Placental pericyte (primary cell): ENCODE measurements at places on chromosomes 4 and X. TPM values are rescaled to one million over a fixed set of nuclear protein-coding genes. Genes with fewer than 3 reads are reported as not detected.

FAM3A gene
- total RNA-seq, result 24.5 and 45.1 TPM in 2 replicates

CYBB gene
- under 0.01 and 0.14 TPM in 2 replicates for total RNA-seq

YTHDC1 gene
- 38.9 and 53.2 TPM in 2 replicates for total RNA-seq

ARMCX4 gene
- 2.2 and 3.3 TPM in 2 replicates for total RNA-seq

BRCC3 gene
- total RNA-seq, result 8.3 and 13.3 TPM in 2 replicates

OTUD5 gene
- total RNA-seq, result 34.6 and 58.4 TPM in 2 replicates

ANXA3 gene
- 33.1 and 111 TPM in 2 replicates for total RNA-seq

MGST2 gene
- 5.9 and 12.6 TPM in 2 replicates for total RNA-seq

FGFR3 gene
- 0.29 and 0.44 TPM in 2 replicates for total RNA-seq

TMEM144 gene
- 2.2 and 4.3 TPM in 2 replicates for total RNA-seq

AKAP14 gene
- total RNA-seq, result not detected in 2 replicates

PDZD4 gene
- total RNA-seq, result 0.14 TPM in 1 of 2 replicates, not detected in the other

RADX gene
- total RNA-seq, result 1.7 TPM in 1 of 2 replicates, not detected in the other

PCYT1B gene
- total RNA-seq, result under 0.01 and 0.14 TPM in 2 replicates

TRMT2B gene
- 9.4 and 24.3 TPM in 2 replicates for total RNA-seq

SULT1E1 gene
- total RNA-seq, result not detected in 2 replicates

NAP1L5 gene
- 3.3 and 5.2 TPM in 2 replicates for total RNA-seq

ARHGAP36 gene
- not detected in 2 replicates for total RNA-seq

MAGEA2B gene
- total RNA-seq, result not detected in 2 replicates

MCUB gene
- total RNA-seq, result 9.0 and 15.5 TPM in 2 replicates

SHOX gene
- not detected in 2 replicates for total RNA-seq

GYPE gene
- total RNA-seq, result under 0.01 and 0.43 TPM in 2 replicates

LEF1 gene
- 0.44 and 5.6 TPM in 2 replicates for total RNA-seq

GATB gene
- 12.5 and 13.9 TPM in 2 replicates for total RNA-seq

TEX11 gene
- total RNA-seq, result not detected in 2 replicates

TBC1D9 gene
- 13.3 and 18.0 TPM in 2 replicates for total RNA-seq
